ENCODE measurements at places on chromosomes 16 and 17. TPM values are rescaled to one million over a fixed set of nuclear protein-coding genes. Genes with fewer than 3 reads are reported as not detected.

Gene RRAD
- polyA plus RNA-seq, result 5.4 TPM

Gene GLIS2
- 36.0 TPM for polyA plus RNA-seq

Gene CALCOCO2
- polyA plus RNA-seq, result 87.1 TPM

DNA sequence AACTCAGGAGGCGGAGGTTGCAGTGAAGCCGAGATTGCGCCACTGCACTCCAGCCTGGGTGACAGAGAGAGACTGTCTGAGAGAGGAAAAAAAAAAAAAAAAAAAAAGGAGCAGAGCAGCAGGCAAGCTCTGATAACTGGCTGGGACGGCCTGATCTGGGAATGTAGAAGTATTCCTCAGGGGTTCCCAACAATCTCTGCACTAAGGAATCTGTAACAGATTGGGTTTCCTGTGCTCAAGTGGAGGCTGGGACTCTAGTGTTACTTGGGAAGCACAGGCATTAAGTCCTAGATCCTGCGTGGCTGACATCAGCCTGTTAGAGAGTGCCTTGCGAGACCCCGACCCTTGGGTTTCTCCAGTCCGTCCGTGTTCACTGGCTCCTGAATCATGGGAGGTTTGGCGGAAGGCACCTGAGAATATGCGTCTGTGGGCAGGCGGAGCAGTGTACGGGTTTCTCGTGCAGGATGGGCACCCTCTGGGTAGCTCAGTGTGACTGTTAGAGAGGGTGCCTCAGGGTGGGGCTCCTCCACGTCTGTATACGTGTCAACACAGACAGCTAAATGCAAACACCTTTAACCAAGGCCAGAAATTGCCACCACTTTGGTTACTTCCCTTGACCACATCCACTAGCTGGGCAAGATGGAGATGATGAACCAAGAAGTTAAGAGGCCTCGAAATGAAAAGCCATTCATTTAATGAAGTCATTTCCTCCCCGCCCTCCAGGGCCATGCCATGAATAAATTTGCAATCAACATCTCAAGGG is 174.9 kb upstream of the RPL38 start:
- no peak for DNase-seq

DNA sequence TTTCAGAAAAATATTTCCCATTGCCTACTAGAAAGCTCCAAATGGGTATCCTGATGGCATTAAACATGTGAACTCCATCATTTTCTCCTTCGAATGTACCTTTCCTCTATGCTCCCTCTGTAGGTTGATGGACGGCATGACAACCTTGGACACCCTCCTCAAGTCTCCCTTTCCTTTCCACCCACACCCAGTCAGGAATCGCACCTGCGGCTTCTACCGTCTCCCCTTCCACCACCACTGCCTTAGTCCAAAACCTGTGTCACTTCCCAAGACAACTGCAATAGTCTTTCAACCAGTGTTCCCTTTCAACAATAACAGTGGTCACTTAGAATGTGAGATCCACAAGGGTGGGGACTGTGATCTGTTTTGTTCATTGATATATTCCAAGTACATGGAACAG is 233.1 kb upstream of the AXIN2 start:
- DNase-seq, result no peak

GRCh38 chr17:59284317-59284716 is 47.1 kb upstream of the YPEL2 start:
- no peak for DNase-seq

GRCh38 chr17:37233036-37233435 is 142.7 kb upstream of the C17orf78 start:
- DNase-seq, result peak; percentile 21

DNA sequence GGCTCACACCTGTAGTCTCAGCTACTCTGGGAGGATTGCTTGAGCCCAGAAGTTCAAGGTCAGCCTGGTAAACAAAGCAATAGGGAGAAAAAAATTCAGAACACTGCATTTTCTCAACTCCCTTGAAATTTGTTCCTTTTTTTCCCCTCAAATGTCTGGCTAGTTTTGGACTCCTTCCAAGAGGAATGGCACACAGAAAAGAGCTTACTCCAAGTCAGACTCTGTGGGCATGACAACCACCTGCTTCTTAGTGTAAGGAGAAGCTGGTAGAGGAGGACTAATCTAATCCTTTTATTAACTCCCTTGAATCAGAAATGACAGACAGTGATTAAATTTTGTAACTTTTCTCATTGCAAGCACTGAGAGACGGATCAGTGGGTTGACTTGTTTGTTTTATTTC is 27.9 kb upstream of the HYDIN start:
- no peak for DNase-seq

DNA sequence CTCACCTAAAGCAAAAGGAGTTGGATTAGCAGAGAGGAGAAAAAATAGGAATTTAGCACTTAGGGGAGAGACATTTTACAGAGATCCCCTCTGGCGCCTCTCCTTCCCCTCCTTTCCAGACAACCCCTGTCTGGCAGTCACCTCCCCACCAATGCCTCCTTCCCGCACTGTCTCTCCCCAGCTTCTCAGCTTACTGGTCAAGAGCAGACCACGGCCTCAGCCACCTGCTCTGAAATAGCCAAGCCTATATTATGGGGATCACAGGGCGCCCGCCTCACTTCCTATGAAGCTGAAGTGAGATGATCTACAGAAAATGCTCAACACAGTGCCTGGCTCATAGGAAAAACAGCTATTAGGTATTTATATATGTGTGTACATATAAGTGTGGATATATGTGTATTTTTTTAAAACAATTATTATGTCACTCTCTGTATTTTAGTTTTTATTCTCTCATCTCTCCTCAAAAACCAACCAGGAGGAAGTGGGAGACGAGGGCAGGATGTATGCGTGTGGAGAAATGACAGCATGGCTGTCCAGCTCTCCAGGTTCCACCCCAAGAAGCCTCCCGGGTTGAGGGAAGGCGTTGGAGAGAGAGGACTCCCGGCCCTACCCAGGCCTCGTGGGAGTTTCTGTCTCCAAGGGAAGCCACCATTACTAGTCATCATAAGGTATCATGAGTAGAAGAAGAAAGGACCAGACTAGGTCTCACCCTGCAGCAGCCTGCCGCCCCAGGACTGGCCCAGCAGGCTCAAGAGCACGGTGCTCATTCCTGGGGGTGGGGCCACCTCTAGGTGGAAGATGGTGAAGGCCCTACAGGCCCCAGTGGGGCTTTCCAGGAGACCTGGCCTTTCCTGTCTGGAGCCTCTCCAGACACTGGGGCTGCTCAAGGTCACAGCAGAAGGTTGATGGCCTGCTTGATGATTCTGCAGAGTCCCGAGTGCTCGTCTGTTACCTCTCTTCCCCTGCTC is 27.2 kb downstream of the MAP3K14 start:
- no peak for DNase-seq

Data from left renal pelvis (tissue), 4 donors.